ENCODE measurements at places on chromosomes 12 and 14.

GRCh38 chr14:44966601-44967336 is 4.8 kb downstream of the TOGARAM1 start:
- DNase-seq = no peak

GRCh38 chr12:102806110-102806509 is 110.9 kb downstream of the PAH start:
- DNase-seq = no peak

DNA sequence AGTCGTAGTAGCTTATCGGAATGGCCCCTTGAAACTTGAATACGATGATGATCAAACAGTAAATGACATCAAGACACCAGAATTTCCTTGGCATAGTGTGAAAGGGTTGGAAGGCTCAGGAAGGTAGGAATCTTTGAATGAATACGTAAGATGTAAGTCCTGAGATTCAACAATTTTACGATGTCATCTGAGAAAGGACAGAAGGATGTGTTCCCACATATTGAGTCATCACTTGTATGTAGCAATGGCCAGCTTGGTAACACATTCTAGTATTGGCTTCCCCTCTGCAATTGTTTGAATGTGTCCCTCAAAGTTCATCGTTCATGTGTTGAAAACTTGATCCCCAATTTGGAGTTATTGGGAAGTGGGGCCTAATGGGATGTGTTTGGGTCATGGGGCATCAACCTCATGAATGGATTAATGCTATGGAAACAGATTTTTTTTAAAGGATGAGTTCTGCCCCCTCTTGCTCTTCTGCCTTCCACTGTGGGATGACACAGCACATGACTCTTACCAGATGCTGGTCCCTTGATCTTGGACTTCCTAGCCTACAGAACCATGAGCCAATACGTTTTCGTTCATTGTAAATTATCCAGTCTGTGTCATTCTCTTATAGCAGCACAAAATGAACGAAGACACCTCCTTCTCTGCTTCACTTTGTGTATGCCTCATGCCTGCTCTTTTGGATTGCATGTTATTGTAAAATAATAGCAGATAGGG is 284.6 kb downstream of the BCAT1 start:
- DNase-seq = peak; percentile 9

- no peak for DNase-seq
Observed at GRCh38 chr12:82357845-82358199, 365 bp downstream of the CCDC59 start.

DNA sequence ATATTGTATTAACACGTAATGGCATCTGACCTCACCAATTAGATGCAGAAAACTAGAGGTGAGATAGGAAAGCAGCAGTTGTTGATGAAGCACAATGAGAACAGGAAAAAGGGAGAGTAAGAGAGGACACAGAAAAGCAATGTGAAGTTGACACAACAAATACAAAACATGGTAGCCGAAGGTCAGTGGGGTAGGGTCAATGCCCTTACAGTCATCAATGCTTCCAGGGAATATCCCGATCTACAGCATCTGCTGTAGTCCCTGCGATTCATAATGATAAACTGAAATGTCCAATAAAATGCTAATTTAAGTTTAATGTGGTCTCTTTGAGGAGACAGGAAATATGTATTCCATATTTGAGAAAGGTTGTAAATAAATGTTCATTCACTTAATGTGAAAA is 2.9 kb upstream of the COL2A1 start:
- DNase-seq = no peak

GRCh38 chr12:27436029-27436428 is 10.5 kb upstream of the SMCO2 start:
- no peak for DNase-seq

- DNase-seq = no peak
Observed at GRCh38 chr14:34049790-34050189, 98.9 kb upstream of the EGLN3 start.

GRCh38 chr12:33116284-33116683 is 219.7 kb upstream of the PKP2 start:
- DNase-seq = peak; percentile 72

Measured in epithelial cell of esophagus (primary cell).